ENCODE measurements at places on chromosomes 1 and 21.

DNA sequence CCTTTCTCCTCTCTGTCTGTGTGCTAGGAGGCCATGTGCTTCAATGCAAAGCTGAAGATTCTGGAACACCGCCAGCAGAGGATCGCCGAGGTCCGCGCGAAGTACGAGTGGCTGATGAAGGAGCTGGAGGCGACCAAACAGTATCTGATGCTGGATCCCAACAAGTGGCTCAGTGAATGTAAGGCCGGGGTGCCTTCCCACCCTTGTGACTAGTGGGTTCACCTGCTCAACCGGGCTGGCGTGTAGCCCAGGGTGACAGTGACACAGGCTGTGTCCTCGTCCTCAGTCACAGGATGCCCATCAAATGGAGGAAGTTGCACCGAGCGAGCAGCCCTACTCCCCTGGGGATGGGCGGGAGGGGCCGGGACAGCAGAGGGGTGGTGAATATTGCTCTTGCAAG lies 544.1 kb downstream of the KIF26B start:
- no peak for DNase-seq

GRCh38 chr1:27507960-27508665 lies 18.1 kb upstream of the WASF2 start:
- no peak for DNase-seq

GRCh38 chr1:1906185-1907097 lies 8.6 kb upstream of the CALML6 start:
- DNase-seq = peak; percentile 50

- no peak for DNase-seq
Measured at GRCh38 chr1:238811211-238811879, 575.0 kb upstream of the CHRM3 start.

- DNase-seq = no peak
Measured at GRCh38 chr1:95286479-95286878, 52.5 kb downstream of the RWDD3 start.

DNA sequence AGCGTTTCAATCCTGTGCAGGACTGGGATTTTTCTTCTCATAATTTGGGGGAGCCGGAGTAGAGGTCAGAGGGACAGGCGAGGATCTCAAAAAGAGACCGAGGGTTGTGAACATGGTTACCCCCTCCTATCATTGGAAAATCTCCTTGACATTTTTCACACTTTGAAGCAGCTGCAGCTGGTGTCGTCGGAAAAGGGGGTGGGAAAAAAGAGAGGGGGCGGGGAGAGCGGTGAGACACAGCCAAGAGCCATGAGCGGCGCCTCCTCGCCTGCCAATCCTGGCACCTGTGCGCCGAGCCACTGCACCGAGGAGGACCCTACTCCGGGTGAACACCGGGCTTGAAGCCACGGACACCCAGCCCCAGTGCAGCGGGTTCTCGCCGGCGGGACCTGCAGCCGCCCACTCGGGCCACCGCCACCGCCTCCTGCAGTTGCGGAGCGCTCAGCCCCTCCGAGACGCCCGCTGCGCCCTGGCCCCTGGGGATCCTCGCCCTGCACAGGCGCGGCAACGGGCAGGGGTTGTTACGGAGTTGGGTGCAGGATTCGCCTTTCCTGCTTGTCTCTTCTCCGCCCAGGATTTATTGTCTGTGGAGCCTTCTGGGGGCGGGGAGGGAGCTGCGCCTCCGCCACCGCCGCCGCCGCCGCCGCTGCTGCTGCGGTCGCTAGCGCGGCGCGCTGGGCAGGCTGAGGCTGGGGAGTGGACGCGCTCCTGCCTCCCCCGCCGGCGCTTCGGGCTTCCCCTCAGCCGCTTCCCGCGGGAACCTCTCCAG lies at the start of gene LRRC7:
TSS of gene LRRC7 (plus strand) at position 271 of the 769 bp plus-strand sequence. CDS start 718 bp downstream, outside the sequence.
- no peak for DNase-seq

DNA sequence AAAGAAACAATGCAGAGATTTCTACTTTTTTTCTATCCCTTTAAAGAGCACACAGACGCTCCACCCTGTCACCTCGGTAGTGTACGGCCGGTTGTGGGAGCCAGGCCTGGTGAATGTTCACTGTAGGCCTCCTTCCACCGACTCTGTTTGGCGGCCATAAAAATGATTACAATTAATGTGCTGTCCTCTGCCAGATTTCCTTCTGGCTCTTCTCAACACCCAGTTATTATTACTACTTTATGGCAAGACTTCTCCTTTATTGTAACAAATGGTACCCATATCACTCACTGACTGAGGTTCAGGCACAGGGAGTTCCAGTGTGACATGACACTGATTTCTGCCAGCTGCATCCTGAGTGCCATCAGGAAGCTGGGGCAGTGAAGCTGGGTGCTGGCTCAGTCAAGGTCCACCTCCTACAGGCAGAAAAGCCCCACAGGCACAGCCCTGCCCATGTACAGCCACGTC lies 37.4 kb downstream of the GPR161 start:
- DNase-seq = no peak

DNA sequence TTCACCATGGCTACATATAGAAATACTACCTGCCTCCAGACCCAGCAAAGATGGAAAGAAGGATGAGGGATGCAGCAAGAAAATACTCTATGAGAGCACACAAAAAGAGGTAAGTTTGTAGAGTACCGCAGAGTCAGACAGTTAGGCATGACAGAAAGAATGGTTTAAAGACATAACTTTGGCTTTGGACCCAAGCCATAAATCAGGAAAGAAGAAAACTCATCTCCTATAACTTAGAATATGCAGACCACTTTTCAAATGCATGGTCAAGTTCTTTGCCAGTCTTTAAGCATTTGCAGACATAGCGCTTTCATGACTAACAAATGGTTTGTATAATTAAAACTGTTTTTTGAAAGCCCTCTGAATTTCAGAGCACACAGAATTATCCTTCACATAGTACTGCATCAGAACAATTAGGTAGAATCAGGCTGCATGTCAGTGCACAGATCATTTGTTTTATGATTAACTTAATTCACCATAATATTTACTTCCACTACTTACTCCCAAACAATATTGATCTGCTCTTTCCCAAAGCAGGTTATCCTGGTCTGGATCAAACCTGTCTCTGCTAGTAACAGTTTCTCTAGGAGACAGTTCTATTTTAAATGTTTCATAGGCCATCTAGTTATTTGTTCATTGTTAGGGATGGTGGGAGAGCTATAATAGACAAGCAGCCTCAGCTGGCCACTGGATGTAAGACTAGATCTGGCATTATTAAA lies 280.7 kb upstream of the NR5A2 start:
- DNase-seq = no peak

DNA sequence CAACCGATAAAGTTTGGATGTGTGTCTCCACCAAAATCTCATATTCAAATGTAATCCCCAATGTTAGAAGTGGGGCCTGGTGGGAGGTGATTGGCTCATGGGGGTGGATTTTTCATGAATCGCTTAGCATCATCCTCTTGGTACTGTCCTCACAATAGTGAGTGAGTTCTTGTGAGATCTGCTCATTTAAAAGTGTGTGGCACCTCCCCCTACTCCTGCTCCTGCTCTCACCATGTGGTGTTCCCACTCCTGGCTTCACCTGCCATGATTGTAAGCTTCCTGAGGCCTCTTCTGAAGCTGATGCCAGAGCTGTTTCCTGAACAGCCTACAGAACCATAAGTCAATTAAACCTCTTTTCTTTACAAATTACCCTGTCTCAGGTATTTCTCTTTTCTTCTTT lies 28.2 kb upstream of the PRDX6 start:
- DNase-seq = no peak

DNA sequence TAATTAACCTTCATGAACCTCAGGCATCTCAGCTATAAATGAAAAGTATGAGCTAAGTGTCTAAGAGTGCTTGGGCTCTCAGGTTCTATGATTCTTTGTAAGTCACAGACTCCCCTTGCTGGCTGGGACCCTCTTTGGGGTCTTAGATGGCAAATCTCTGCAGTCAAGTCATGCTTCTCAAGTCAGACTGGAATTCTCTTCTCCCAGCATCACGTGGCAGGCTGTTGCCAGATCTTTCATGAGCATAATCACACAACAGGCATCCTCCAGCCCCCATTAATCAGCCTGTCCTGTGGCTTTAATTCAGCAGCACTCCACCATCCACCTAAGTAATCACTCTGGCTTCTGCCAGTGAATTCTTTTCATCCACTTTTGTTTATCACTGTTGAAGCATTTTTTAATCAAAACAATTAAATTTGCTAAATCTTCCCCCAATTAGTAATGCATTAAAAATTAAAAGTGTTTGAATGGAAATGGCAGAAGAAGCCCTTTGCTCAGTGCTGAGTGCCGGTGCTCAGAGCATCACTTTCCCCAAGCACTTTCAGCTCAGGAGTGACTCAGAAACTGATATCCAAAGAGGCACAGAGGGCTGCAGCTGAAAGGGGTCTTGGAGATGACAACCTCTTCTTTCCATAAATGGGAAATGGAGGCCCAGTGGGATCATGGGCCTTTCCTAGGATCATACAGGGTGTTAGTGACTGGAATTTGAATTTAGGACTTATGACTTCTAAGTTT lies 50.2 kb downstream of the C8A start:
- no peak for DNase-seq

DNA sequence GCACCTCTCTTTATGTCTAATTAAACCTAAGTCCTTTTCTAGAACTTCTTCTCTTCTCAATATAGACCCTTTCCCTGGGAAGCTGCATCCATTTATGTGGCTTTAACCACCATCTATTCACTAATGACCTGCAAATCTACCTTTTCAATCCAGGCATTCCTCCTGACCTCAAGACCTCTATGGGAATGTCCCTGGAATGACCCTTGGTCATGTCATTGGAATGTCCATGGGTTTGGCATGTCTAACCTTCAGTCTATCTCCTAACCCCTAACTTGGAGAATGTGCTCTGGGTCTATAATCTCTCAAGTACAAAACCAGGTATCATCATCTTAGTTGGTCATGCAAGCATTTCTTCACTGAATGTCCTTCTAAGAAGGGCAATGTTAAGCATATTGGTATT lies 196.1 kb downstream of the KCNH1 start:
- no peak for DNase-seq

DNA sequence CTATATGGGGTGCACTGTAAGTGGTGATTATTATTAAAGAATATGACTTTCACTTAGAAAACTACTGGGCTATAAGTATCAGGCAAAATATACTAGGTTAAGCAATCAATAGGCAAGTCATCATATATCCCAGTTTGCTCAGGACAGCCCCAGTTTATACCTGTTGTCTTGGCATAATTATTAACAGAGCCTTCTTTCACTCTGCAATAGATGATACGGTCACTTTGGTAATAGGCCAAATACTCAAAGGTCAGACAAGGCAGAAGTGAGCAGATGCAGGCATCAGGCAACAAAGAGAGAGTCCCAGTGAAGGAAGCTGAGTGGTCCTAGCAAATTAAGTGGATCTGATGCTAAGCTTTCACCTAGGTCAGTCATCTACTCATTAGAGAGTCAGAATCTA lies 599.9 kb downstream of the LMO4 start:
- DNase-seq = no peak

DNA sequence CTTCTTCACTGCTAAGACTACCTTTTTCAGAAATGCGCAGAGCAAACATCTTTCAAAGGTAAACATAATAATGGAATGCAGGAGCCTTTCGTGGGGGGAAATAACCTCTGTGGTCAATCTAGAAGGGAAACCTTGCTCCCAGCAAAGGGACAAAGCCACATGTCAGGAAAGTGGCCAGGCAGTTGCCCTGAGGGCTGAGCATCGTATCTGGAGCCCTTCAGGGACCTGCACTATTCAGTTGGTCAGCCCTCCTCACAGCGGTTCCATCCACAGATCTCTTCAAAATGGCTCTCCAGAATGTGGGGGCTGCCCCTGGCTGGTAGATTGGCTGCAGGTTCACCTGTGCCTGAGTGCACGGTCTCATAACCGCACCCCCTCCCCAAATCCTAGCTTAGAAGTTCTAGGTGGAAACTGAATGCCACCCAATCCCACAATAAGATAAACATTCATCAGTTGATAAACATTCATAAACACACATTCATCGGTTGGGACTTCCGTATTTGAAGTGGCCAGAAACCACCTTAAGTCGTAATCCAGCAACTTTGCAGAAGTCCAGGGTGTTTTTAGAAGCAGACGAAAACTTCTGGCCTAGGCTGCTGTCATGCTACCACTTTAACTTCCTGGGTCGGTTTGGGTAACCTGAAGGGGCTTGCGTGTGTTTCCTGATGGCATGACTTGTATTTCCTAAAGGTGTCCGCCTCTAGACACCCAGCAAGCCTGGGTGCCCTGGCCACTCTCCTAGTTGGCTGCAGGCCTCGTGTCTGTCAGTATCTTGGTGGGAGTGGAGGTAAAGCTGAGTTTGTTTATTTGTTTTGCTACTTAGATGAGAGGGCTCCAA lies 50.5 kb downstream of the RASSF5 start:
- no peak for DNase-seq

DNA sequence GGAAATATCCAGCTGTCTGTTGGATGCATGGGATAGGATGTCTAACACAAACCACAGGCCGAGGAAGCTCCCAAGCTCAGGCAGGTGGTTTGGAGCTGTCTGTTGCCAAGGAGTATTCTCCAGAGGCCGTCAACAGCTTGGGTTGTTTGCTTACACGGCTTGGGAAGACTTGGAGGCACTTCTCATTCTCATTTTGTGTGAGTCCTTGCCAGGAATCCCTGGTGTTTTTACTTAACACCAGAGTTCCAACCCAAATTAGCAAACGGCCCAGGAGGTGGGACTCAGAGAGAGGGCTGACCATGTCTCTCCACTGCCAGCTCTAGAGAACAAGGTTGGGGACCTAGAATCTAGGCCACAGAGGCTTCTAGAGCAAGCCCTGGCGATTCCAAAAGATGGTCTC lies 72.7 kb upstream of the FAM20B start:
- no peak for DNase-seq

GRCh38 chr1:90957497-90957896 lies 64.3 kb downstream of the ZNF644 start:
- DNase-seq = no peak

Measured in stimulated activated CD8-positive, alpha-beta memory T cell treated with anti-CD3 and anti-CD28 coated beads, Interleukin-12 subunit alpha, Interleukin-12 subunit beta, amount 100 ng/mL, for 1 hour (primary cell).